Activated CD4-positive, alpha-beta T cell treated with anti-CD3 and anti-CD28 coated beads, Interleukin-2, Interleukin-6, amounts not matched to agents 100 ng/mL and 50 ng/mL, durations not matched to agents 16 hours and 8 hours (primary cell): ENCODE measurements at places on chromosomes 12 and 14.

GRCh38 chr14:91410771-91411536 is 6.7 kb downstream of the CCDC88C start:
- no peak for DNase-seq

GRCh38 chr12:116026768-116027550 is 250.5 kb downstream of the MED13L start:
- peak; percentile 13 for DNase-seq

GRCh38 chr12:65282840-65283239 is 4.4 kb downstream of the MSRB3 start:
- no peak for DNase-seq

GRCh38 chr12:119868992-119869391 is 8.1 kb downstream of the CIT start:
- no peak for DNase-seq

DNA sequence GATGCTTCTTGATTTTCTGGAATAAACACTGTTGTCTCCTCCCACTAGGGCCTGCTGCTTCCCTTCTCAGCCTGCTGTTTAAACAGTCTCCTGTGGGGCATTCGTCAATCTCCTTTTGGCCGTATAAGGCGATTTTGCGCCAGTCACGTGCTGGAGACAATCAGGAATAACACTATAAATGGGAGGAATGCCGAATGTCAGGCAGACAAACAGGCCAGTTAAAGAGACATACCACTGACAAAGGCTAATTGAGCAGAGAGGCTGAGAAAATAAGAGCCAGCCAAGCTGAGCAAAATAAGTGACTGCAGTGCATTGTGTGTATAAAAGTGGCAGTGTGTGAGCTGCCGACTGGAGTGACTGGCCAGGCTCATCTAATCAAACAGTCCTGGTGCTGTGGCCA is 23.3 kb downstream of the DMAC2L start:
- DNase-seq, result no peak

DNA sequence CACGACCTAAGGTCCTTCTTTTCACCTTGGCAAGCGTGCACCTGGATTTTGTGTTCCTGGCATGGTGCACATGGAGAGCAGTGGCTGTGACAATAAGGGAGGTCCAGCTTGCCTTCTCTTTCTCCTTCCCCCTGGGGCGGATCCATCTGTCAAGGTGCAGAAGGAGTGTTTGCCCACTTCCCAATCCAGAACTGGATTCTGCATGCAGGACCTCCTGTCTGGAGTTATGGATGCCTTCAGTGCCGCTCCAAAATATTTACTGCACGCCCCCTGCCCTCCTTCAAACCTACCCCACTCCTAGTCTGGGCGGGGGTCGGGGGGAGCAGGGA is 192.7 kb downstream of the DPF3 start:
- no peak for DNase-seq

DNA sequence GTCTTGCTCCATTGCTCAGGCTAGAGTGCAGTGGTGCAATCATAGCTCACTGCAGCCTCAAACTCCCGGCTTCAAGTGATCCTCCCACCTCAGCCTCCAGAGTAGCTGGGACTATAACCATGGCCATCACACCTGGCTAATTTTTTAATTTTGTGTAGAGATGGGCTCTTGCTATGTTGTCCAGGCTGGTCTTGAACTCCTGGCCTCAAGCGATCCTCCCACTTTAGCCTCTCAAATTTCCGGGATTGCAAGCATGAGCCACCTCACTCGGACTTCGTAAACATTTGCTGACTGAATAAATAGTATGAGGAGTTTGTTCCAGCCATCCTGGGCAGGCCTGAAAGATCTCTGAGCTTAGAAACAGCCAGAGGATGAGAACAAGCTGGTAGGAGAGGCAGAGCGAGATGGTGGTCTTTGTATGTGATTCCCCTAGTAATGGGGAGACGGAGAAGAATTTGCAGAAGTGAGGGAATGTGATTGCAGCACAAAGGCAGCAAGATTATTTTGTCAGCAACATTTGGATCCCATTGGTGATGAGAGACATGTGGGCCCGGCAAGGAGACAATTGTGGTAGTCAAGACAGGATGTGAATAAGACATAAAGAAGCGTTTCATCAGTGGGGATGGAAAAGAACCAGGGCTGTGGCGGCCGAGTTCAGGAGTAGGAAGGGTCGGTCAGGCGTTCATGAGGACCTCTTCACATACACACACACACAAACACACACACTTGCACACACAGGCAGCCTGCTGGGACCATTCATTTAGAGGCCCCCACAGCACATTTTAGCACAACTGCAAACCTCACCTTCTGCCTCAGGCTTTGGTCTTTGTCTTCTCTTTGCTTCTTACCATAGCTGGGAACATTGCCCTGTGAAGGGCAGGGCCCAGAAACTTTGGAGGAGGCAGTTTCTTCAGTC is 155.5 kb downstream of the ZFP36L1 start:
- DNase-seq, result no peak

DNA sequence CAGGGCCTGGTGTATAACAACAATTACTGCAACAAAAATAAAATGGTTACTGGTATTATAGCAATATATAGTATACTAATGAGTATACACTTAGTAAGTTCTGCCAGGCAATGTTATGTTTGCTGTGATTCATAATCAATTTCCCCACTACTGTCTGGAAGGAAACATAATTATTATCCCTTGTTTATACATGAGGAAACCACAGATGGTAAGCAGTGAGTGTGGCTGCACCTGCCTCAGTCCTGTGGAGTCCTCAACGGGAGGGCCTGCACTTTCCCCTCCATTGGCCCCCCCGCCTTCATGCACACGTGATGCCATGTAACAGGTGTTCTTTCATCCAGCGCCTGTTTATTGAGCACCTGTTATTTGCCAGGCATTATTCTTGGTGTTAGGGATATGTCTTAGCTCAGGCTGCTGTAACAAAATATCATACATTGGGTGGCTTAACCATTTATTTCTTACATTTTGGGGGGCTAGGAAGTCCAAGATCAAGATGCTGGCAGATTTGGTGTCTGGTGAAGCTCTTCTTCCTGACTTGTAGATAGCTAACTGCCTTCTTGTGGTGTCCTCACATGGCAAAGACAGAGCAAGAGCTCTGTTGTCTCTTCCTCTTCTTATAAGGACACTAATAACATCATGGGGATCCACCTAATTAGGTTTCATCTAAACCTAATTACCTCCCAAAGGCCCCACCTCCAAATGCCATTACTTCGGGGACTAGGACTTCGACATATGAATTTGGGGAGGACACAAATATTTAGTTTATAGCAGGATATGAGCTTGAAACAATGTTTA is 59.5 kb upstream of the CHGA start:
- DNase-seq, result no peak

- DNase-seq, result no peak
These were observed 26.9 kb upstream of the TUNAR start for GRCh38 chr14:95849761-95850160.

- peak; percentile 38 for DNase-seq
These were observed 3.3 kb upstream of the ATG101 start for GRCh38 chr12:52066346-52067080.

GRCh38 chr12:67501362-67501761 is 147.2 kb upstream of the DYRK2 start:
- no peak for DNase-seq

GRCh38 chr12:68612202-68612601 is 1.5 kb downstream of the RAP1B start:
- DNase-seq, result peak; percentile 46

- DNase-seq, result peak; percentile 82
These were observed 37.1 kb downstream of the ZC3H14 start for GRCh38 chr14:88599761-88600439.

DNA sequence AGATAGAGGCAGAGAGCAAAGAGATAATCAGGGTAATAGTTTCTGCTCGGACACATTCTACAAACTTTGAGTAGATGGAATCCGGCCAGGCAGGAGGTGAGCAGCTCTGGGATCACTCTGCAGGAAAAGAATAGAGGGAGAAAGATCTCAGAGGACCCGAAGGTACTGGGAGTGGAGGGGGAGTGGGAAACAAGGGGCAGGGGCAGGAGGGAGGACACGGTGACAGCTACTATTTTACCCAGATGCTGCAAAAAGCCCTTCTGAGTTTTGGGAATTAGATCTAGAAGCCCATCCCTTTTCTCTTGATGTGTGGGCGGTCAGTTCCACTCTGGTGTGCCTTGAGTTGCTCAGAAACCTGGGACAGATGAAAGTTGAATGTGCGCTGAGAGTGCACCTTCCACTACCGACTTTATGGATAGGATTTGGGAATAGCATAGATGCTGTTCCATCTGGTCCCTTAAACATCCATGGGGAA is 556 bp downstream of the GPRC5A start:
- DNase-seq, result no peak

DNA sequence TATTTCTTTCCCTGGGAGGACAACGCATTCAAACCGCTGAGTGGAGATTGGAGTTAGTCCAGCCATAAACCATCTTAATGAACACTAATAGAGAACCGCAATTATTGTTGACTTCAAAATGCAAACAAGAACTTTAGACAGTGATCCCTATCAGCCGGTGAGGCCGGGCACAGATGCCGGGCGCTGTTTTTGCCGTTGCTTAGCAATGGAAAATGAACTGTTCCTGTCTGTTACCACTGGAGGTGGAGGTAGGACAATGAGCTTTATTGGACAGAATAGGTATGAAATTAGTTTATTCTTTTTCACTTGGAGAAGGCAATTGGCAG is 216.8 kb downstream of the TTC8 start:
- DNase-seq, result no peak

DNA sequence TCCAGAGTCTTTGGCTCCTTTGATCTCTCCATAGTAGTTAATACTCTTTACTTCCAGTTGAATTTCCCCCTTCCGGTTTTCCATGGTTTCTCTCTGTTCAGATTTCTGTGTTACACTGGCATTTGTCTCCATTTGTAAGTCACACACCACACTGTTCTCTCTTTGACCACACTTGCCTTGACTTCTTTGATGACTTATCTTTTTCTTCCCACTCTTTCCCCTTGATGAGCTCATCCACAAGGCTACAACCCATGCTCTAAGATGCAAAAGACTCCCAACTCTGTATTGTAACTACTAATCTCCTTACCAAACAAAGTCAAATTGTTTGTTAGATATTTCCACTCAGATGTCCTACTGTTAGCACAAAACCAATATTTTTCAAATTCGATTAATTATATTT is 242.7 kb upstream of the E2F7 start:
- DNase-seq, result no peak

GRCh38 chr12:21989819-21990412 is 48.7 kb upstream of the ABCC9 start:
- DNase-seq, result peak; percentile 1

GRCh38 chr12:4270016-4270830 is 3.3 kb upstream of the CCND2 start:
- peak; percentile 64 for DNase-seq

GRCh38 chr12:104784592-104784991 is 173.5 kb downstream of the SLC41A2 start:
- no peak for DNase-seq

DNA sequence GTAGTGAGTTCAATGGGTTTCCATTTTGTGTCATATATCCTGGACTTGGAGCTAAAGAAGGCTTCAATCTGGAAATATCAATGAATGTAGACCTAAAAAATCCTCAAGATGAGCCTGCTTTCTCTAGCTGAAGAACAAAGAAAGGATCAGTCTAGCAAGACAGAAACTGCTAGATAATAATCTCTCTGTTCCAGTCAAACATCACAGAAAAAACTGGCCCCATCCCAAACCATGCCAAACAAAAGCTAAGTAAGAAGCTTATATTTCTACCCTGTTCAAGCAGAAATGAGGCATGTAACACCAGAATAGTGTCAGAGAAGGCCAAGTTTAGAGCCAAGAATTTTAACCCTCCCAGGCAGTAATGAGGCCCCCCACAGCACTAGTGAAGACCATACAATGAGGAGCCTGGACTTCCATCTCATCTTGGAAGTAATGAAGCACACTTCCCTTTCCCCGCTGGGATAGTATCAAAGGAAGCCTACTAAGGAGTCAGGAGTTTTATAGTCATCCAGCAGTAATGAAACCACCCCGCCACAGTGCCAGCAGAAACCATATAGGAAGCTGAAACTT is 95.8 kb downstream of the NELL2 start:
- DNase-seq, result no peak

GRCh38 chr12:67498991-67499390 is 149.6 kb upstream of the DYRK2 start:
- no peak for DNase-seq

- DNase-seq, result no peak
These were observed 104.3 kb downstream of the FLRT2 start for GRCh38 chr14:85634205-85634604.

DNA sequence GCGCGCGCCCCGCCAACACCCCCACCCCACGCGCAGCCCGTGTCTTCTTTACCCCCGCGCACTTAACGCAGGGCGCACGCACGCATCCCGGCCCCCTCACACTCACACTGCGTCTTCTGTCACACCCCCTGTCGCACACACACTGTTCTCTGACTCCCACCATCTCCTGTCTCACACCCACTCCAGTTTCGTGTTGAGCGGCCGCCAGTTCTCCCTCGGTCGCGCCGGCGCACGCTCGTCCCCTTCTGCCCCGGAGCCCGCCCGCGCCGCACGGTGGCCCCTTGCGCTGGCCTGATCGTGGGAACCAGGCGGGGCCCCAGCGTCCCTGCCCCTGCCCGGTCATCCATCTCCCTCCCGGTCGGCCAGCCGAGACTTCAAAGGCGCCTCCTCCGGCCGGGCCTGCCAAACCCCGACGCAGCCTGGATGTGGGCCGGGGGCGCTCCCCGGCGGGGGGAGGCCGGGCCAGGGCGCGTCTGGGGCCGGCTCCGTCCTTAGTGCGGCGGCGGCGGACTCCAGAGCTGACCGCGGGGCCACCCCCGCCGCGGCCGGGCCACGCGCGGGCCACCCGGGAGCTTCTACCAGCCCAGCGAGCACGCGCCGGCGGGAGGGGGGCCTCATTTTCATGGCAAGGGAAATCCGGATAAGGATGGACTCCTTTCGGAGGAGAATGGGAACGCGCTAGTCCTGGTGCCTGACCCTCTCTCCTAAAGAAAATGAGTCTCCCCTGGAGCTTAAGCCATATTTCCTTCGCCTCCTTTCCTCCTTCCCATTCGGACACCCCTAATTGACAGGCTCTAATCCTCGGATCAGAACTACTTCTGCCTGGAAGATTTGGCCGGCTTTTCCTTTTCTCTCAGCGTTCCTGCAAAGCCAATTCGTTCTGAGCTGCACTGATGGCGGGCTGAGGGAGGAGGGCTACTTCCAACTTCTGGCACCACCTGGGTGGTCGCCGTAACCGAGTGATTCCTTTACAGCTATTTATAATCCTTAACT is 82.0 kb upstream of the HMGA2 start:
- peak; percentile 10 for DNase-seq

DNA sequence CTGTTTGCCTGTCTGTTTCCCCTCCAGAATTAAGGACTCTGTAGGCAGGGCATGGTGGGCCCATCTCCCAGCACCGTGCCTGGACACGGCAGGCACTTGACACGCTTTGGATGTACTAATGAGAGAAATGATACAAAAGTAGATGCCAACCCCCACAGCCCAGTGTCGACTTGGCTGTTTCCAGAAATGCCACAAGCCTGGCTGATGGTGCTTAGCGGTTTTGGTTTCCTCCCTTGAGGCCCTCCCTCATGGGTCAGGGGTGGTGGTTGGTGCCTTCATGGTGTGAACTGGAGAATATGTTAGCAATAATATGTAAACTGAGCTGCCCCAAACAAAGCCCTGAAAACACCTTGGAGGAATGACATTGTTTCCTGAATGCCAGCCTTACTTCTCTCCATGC is 55.5 kb upstream of the ESRRB start:
- DNase-seq, result no peak
